ENCODE measurements at places on chromosomes 12 and 14.
A peak's percentile ranks its signal among the peaks of the same experiment; 100 is the strongest.

GRCh38 chr12:128595609-128596008 lies 228.1 kb downstream of the SLC15A4 start:
- DNase-seq = no peak

DNA sequence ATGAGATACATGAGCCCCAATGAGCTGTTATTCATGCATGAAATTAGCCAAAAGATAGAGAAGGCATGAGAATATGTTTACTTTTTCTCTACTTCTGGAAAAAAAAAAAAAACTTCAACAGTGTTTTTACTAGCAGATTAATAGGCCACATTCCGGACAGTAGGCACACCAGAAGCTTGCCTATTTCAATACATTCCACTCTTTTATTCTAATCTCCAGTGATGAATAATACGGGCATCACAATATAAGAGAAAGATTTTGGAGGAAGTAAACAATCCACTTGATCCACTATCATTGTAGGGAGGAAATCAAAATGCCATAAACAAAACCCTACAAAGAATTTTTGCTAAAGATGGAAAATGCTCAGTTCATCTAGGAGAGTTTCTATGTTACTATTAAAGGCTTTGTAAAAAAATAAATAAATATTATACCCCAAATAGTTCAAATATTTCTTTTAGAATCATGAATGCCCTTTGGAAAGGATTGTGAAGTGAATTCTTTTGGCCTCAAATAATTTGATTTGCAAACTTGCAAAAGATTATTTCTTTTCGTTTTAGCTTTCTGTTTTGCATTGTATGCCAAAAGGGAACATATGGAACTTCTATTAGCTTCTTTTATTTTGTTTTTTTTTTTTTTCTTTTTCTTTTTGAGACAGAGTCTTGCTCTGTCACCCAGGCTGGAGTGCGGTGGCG lies 232.6 kb downstream of the EPS8 start:
- DNase-seq = no peak

DNA sequence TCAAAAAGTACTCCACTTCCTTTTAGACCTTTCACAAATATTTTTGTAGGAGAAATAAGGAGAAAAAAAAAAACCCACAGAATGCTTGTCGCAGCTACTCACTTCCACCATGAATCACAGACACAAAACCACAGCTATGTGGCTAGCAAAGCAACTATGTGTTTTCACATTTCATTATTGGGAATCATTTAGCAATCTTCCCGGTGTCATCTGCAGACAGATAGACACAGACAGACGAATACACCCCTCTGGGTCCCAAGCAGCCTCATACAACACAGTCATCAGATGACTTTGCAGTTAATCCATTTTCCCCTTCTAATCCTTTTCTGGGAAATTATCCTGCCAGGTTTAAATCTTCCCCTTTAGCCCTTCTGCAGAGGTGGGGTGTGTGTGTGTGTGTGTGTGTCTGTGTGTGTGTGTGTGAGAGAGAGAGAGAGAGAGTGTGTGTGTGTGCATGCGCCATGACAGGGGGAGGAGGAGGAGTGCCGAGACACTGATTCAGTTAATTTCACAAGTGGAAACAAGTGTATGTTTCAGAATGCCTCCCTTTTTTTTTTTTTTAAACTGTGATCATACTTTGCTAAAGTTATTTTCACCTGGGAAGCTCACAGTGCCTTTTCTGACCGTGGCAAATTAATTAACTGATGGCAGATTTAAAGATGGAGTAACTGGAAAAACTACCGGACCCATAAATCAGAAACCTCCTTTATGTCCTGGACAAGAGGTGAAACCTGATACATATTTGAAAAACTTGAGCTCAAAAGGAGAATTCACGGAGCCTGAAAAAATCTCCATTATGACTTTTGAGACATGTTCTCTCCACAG lies 39.9 kb downstream of the LTBP2 start:
- peak; percentile 12 for DNase-seq

DNA sequence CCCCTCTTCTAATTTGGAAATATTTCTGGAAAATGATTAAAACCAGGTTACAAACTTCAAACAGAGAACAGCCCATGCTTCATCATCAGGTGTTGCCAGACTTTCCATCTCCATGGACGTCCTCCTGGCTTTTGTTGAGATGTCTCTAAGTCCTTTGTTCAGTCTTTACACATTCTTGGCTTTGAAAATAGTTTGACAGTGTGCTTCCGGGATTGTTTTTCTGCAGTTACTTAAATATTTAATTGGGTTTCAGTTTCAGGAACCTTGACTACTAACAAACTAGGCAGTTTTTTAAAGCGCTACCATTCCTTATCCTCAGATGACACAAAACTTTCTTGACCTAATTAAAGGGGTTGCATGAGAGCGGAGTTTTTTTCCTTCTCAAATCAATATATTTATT lies 47.8 kb downstream of the GOLGA5 start:
- DNase-seq = no peak

GRCh38 chr12:52832985-52833905 lies 866 bp downstream of the KRT79 start:
- no peak for DNase-seq

DNA sequence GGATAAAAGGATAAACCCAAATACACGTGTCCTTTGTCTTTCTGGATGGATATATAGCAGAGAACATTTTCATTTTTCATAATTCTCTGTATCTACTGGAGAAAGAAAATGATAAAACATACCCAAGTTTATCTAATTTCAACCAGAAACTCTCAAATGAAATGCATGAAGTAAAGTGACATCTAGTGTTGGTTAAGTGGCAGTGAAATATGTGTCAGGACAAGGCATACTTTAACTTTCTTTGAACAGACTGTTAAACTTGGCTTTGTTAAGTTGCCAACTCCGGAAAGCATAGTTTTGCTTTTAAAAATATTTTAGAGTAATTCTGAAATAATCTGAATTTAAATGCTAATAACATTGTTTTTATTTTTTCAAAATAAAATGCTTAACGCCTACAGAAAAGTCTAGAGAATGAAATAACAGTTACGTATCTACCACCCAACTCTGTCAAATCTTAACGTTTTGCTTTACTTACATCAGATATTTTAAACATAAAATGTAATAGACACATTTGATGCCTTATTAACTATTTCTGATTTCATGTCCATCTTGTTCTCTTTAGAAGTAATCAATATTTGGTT lies 25.2 kb upstream of the NTN4 start:
- no peak for DNase-seq

- DNase-seq = no peak
These were observed 5.7 kb upstream of the RABGGTA start for GRCh38 chr14:24277071-24277470.

GRCh38 chr14:85934886-85935254 lies 404.9 kb downstream of the FLRT2 start:
- DNase-seq = no peak

DNA sequence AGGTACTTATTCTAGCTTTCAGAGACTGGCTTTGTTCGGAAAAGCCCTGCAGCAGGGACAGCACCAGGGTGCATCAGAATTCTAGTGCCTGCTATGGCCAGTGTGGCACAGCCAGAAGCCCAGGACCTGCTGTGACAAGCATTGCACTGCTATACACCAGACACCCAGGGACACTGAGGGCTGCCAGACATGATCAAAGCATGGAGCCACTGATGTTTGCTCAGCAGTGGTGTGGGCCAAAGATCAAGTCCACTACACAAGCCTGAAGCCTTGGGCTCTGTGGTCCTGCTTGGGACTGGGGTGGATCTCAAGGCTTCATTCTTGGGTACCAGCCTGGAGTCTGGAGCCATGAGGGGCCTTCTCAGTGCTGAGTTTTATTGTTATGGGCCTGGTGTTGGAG lies 36.1 kb upstream of the CDKN3 start:
- no peak for DNase-seq

GRCh38 chr14:94679937-94680861 lies 68.0 kb downstream of the SERPINA3 start:
- DNase-seq = no peak

GRCh38 chr14:96653597-96653996 lies 143.6 kb upstream of the VRK1 start:
- no peak for DNase-seq

- no peak for DNase-seq
These were observed 77.6 kb upstream of the PRKD1 start for GRCh38 chr14:30005114-30005808.

GRCh38 chr14:29528889-29529288 lies 398.8 kb downstream of the PRKD1 start:
- DNase-seq = no peak

DNA sequence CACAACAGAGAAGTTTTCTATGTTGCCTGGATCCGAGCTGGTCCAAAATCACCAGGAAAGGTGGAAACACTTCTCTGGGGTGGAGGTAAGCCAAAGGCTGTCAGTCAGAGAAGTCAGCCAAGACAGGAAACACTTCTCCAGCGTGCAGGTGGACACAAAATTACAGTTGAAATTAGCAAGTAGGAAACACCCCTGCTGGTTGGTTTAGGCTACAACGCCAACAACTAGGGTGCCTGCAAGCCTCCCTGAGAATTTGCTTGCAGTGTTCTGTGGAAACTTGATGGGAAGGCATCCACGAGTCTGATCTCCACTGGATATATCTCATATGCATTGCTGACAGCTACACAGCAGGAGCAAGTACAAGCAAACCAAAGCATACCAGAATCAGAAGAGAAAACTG lies 600.5 kb downstream of the RERGL start:
- no peak for DNase-seq

DNA sequence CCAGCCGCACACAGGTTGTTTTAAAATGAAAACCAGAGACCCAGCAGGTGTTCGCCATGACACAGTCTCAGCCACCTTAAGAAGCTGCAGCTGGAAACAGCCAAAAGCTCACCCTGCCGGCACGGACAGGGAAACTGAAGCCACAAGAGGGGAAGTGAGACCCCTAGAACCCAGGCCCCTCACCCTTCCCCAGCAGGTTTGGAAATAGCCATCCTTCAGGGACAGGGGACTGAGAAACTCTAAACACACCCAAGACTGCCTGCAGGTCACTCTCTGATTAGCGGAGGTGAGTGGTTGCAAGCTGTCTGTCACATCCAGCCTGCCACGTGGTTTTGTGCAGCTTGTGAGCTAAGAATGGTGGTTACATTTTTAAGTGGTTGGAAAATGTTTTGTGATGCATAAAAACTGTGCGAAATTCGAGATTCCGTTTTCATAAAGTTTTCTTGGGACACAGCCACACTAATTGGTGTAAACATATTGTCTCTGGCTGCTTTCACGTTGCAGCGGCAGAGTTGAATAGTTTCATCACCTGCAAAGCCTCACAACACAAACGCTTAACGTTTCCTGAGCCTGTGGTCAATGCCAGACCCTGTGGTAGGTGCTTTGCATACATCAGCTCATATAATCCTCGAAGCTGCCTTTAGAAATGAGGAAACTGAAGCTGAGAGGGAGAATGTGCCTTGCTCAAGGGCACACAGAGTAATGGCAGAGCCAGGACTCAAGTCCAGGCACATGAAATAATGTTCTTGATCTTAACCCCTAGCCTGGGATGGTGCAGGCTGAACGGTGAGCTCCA lies 1.7 kb upstream of the SELPLG start:
- DNase-seq = no peak

- no peak for DNase-seq
These were observed 368.7 kb upstream of the PRICKLE1 start for GRCh38 chr12:42958291-42958674.

DNA sequence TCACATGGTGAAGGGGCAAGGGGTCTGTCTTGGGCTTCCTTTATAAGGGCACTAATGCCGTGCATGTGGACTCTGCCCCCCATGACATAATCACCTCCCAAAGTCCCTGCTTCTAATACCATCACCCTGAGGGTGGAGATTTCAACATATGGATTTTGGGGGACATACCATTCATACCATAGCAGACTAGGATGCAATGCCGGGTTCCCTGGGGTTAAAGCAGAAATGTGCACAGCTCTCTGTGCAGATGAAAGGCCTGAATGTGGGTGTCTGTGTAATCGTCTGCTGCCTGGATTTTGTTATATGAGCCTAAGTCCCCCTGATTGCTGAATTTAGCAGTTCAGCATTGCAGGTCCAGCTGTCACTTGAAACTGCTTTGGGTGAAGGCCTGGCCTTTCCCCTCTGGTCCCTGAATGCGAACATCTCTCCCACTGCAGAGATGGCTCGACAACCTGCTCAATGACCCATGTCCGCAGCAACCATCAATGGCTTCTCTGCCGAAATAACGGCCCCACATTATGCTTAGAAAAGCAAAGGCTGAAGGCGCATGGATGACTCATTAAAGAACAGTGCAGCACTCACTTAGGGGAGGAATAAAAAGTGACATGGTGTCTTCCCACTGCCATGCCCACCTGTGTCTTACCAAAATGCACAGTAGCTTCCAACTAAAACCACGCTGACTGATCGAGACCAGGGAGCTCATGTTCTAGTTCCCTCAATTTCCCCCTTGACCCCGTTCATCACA lies 286.3 kb downstream of the DPF3 start:
- DNase-seq = no peak

DNA sequence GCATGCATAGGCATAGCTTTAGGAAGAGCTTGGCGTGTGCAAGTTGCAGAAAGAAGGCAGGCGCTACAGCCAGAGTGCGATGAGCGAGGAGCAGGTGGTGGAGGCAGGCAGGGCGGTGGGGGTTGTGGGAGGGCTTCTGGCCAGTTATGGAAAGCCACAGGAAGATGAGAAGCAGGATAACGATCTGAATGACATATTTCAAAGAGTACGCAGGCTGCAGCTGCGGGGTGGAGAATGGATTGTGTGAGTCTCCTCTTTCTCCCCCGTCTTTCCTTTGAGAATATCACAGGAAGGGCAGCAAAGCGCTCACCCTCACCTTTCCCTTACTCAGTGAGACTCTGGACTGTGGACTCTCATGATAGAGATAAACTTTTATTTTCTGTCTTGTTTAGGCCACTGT lies 48.7 kb upstream of the PLXNC1 start:
- no peak for DNase-seq

- no peak for DNase-seq
These were observed 386.2 kb downstream of the DIO2 start for GRCh38 chr14:79825046-79825521.

- no peak for DNase-seq
These were observed 4.9 kb upstream of the KRT5 start for GRCh38 chr12:52524898-52525591.

DNA sequence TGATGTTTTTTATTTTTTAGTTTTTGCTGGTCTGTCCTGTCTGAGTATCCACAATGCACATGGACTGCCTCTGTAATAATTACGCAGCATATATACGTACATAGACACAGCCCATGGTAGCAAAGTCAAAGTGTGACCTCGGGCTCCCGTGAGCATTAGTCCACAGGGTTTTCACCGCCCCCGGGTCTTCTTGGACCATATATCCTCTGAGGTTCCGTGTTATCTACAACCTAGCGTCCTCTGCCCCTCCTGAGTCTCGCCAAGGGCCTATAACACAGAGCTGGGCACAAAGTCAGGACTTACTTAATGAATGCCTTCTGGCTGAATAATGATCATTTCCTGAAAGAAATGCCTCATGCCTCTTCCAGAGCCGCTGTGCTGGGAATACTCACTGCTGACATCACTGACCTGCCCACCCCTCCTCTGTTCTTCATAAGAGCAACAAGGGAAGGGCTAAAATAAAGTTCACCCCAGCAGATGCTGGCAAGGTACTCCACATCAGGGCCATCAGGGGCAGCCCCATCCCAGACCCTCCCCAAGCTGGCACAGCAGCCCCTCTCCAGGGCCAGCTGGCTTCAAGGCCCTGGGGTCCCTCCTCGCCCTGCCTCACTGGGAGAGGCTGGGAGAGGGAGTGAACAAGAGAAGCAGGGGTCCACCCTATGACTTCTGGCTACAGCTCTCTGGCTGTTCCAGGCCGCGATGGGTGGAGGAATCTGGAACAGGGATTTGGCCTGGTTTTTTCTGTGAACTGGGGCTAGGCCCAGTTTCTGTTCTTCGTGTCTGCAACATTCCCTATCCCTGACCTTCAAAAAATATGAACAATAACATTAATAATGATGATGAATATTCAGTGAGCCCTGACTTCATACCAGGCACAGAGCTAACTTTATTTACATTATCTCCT lies 7.9 kb downstream of the HDAC7 start:
- no peak for DNase-seq
